ENCODE measurements at places on chromosomes 1 and 21.

GRCh38 chr1:158002631-158003405 lies 9.4 kb downstream of the KIRREL1 start:
- DNase-seq, result no peak

DNA sequence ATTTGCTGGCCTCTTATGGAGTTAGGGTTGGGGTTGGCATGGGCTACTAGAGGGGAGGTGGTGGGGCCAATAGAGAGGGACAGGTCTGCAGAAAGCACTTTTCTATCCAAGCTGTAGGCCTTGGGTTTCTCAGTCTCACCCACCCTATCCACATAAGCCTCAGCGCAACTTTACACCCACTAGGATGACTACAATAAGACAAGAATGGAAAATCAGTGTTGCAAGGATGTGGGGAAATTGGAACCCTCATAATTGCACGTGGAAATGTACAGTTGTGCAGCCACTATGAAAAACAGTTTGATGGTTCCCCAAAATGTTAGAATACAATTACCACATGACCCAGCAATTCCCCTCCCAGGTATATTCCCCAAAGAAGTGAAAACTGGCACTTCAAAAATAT lies 14.0 kb upstream of the GSTM4 start:
- no peak for DNase-seq

GRCh38 chr1:204201348-204202040 lies 5.2 kb upstream of the KISS1 start:
- no peak for DNase-seq

DNA sequence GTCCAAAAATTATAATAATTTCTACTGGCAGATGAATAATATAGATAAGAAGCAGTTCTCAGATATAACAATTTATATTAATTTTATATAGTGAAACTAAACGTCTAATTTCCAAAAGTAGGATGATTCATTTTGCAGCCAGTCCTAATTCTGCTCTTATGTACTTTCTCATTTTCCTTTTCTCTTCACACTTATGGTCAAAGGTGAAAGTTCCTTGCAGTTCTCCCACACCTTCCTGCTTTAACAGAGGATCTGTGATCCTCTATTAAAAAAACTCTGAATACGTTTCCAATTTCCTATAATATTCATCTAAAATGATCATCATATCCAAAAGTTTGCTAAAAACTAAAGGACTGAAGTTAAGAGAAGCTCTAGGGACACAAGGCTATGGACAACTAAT lies 78.5 kb downstream of the KIFAP3 start:
- no peak for DNase-seq

DNA sequence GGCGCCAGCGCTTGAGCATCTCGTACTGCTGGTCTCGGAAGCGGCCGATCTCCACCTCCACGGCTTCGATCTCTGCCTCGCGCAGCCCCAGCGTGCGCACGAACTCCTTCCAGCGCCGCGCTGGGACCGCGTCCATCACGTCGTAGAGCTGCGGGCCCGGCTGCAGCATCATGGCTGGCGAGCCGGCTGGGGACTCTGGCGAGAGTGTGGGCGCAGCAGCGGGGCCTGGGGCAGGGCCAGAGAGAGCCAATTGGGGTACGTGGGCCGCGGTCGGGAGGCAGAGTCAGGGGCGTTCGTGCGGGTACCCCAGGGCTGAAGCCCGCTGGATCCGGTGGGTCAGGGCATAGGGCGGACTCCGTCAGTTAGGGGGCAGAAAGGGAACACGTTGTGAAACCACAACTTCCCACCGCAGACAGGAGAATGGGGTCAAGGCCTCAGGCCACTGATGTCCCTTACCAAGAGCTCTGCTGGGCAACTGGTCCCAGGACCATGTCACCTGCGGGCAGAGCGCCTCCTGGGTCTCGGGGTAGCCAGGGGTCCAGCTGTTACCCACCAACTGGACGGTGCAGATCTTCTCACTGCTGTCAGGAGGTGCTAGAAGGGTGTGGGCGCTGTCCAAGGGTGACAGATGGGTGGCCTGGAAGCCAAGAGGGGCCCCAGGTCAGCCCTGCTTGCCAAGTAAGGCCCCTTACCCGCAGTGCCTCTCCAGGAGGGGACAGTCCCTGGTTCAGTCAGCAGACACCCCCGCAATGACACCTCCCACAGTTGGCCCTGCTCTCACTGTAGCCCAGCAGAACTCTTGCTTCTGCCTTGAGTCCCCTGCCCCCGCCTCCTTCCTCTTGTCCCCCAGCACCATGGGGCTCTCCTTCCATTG lies 4.2 kb downstream of the TNFRSF25 start:
- no peak for DNase-seq

DNA sequence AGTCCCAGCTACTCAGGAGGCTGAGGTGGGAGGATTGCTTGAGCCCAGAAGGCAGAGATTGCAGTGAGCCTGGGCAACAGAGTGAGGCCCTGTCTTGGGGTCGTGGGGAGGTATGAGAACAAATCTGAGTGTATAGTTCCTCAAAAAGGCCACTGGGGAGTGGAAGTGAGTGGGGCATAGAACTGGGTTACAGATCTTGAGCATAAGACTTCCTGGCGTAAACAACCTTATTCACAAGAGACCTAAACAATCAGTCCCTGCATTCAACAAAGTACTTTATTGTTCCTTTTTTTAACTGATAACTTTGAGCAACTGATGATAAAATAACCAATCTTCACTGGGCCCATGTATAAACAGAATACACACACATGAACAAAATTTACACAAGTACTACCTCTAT lies 72.7 kb upstream of the MUTYH start:
- DNase-seq, result peak; percentile 60

GRCh38 chr1:24185076-24185475 lies 2.0 kb downstream of the IFNLR1 start:
- DNase-seq, result no peak

DNA sequence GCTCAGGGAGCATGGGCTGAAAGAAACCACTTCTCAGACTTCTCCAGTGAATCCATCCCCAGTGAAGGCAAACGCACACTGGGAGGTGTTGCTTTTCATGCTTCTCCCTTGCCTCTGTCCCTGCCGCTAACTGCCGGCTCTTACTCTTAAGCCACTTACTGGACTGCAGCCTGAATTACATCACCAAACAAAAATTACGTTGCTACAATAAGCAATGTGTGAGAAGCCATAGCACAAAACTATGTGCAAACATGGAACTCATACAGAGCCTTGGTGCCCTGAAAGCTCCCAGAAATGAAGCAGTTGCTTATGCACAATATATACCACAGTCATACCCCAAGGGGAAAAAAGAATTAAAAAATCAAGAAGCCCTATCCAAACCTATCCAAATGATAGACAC lies 375.2 kb downstream of the KCNH1 start:
- no peak for DNase-seq

DNA sequence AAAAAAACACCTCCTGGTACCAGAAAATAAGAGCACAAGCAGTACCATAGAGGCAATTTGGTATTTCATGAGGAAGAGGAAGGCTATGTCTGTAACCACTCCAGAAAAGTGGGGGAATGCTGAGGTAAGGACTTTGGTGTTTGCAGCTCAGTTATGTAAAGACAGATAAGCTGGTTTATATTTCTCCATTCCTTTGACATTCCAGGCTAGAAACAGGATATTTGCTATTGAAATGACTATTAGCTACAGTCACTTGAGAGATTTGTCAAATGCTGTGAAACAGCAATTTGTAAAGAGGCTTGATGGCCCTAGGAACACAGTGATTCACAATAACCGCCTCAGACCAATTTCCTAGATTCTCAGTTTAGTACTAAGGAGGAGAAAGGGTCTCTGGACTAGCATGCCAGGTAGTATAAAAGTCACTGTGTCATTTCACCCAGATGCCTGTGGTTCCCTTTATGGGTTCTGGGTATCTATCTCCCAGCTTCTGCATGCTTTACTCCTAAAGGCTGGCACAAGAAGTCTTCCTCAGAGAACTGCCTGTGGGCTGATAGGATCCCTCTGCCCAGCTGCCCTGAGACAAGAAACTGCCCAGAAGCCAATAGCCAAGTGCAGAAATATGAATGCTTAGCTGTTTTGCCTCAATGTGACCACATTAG lies 80.5 kb downstream of the VCAM1 start:
- no peak for DNase-seq

DNA sequence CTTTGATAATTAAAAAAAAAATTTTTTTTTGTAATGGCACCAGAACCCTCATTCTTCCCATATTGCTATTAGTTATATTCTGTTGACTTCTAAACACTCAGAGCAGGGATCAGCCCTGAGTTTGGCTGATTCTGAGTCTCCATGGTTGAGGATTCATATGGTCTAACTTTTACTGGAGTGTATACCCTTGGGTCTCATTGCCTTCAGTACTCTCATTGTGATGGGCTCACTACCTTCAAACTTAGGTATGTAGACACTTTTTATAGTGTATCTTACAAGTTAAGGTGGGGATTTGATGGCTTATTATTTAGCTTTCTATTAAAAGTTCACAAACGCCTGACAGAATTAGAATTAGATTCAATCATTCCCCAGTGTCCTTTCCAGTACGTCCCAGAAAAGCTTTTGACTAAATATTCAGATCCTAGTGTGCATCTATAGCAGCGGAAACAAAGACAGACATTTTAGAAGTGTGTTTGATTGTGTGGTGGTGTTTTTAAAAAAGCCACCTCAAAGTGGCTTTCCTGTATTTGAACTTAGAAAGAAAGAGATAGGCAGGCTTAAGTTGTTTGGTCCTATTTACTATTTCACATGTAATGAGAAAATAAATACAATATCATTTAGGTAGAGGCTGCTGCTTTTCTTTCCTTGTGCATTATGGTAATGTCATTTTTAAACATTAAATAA lies 1.4 kb downstream of the MACF1 start:
- no peak for DNase-seq

DNA sequence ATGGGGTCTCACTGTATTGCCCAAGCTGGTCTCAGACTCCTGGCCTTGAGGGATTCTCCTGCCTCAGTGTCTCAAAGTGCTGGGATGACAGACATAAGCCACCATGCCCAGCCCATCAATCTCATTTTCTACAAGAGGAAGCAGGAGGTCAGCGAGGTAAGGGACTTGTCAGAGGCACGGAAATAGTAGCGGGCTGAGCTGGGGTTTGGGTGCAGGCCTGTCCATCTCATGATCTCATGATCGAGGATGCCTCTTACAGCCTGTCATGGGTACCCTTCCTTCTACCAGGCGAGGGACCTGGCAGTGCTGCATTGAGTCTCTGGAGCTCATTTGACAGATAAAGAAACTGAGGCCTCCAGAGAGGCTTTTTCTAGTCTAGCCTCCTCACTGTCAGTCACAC lies 28.5 kb upstream of the SCCPDH start:
- DNase-seq, result no peak

DNA sequence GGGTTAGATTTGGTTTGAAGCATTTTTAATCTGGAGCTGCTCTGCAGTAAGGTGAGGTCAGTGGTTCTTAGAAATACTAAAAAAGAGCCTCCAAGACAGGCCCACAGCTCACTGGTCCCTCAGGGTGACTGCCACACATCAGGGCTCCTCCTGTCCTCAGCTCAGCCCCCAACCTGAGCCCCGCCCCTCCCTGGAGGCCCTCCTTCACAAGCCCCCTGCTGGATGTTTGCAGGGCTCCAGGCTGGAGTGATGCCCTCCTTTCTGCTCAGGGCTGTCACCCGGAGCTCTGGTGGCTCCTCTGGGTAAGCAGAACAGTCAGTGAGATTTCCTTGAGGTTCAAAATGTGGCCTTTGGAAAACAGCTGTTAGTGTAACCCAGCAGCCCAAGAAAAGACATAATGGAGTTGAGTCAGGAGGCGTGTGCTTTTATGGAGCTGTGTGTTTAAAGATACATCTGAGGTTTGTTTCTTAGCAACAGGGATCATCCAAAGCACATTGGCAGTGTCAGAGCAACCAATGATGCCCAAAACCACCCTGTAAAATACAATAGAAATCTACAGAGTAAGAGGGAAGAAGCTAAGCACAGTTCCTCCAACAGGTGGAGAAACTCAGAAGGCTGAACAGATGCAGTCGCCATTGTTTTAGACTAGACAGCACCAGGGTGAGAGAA lies 21.4 kb downstream of the STUM start:
- peak; percentile 78 for DNase-seq

- DNase-seq, result no peak
These were observed 72.6 kb downstream of the PGM1 start for GRCh38 chr1:63665824-63666223.

GRCh38 chr1:210321552-210321951 lies 7.2 kb upstream of the HHAT start:
- DNase-seq, result no peak

DNA sequence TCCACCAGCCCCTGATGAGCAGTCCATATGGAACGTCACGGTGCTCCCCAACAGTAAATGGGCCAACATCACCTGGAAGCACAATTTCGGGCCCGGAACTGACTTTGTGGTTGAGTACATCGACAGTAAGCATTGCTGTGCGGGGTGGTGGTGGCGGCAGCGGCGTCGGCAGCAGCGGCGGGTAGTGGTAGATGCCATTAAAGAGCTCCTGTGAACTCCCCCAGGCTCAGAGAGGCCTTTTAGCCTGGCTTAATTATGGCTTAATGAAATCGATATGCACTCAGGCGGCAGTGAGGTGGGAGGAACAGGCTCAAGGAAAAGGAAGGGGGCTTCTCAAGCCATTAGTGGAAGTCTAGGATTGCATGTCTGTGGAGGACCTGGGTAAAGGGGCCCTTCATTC lies 41.9 kb upstream of the CNTN2 start:
- DNase-seq, result no peak

- DNase-seq, result no peak
These were observed 6.3 kb downstream of the CELF3 start for GRCh38 chr1:151710187-151710840.

GRCh38 chr1:190897233-190897632 lies 419.6 kb upstream of the BRINP3 start:
- DNase-seq, result no peak

- no peak for DNase-seq
These were observed 9.3 kb downstream of the SLAMF8 start for GRCh38 chr1:159835862-159836525.

GRCh38 chr1:248810000-248810726 lies 15.6 kb downstream of the SH3BP5L start:
- DNase-seq, result no peak

- no peak for DNase-seq
These were observed 109.1 kb upstream of the GADD45A start for GRCh38 chr1:67575861-67576260.

DNA sequence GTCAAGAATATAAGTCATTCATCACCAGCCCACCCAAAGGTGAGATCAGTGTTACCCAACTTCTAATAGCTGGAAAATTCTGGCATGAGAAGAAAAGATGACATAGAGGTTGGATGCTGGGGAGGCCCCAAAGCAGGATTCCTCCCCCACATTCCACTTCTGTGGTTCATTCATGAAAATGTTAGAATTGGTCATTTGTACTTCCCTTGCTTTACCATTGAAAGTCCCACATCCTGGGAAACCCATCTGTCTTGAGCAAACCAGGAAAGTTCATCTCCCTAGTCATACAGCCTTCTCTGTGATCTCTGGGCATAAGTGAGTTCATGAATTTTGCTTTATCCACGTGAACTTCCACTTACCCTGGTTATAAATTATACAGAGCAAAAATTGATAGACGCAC lies 66.8 kb downstream of the SERINC2 start:
- DNase-seq, result no peak

- no peak for DNase-seq
These were observed 696.7 kb downstream of the PTPRU start for GRCh38 chr1:29933067-29933466.
